Stimulated activated CD4-positive, alpha-beta T cell treated with anti-CD3 and anti-CD28 coated beads, Interleukin-4, amount 100 ng/mL, for 4 hours (primary cell): ENCODE measurements at places on chromosomes 11 and 22.

- DNase-seq, result no peak
Measured at GRCh38 chr11:11747570-11747969, 94.2 kb upstream of the USP47 start.

- no peak for DNase-seq
Measured at GRCh38 chr11:128036556-128037093, 550.7 kb downstream of the ETS1 start.

GRCh38 chr22:44332946-44333345, 20.2 kb upstream of the SHISAL1 start:
- DNase-seq, result no peak

DNA sequence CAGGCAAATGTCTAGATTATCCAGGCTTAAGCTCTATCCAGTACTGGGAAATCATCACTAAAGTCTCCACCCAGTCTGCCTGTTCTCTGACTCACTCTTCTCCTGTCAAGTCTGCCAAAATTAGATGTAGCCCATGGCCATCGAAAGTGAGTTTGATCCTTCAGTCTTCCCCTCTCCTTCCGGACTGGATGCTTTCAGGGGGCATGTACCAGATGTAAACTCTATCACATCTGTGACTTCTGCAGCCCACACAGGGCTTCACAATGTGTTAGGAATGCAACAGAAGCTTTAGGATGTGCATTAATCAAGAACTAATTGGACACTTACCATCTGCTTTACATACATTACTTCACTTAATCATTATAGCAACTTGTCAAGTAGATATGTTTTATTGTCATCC, 12.3 kb downstream of the ME3 start:
- no peak for DNase-seq

- no peak for DNase-seq
Measured at GRCh38 chr11:113689768-113690618, 16.1 kb downstream of the TMPRSS5 start.

DNA sequence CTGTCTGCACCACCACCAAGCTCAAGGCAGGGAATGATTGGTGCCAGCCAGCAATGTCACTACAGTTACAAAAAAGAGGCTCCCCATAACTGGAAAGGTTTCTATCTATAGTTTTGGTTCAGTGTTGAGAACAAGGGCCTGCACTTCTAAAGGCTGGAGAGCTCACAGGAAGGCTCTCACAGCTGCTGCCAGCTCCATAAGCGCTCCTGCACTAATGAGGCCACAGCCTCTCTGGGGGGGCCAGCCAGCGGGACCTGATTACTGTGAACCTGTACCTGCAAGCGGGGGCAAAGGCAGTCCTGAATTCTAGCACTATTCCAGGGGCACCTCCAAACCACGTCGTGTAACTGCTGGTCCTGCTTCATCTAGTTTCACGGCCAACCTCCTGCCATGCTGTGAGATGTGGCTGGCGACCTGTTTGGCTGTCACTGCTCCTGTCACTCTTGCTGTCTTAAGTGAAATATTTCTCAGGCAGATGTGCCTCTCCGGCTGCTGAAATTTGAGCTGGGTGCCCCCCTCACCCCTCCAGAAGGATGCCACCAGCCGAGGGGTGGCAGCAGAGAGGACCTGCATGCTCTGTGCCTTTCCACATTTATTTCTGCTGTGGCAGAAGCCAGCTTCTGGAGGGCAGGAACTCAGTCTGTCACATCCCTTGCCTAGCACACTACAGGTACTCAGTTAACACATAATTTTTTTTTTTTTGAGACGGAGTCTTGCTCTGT, 53.3 kb upstream of the ARFGAP3 start:
- DNase-seq, result no peak

DNA sequence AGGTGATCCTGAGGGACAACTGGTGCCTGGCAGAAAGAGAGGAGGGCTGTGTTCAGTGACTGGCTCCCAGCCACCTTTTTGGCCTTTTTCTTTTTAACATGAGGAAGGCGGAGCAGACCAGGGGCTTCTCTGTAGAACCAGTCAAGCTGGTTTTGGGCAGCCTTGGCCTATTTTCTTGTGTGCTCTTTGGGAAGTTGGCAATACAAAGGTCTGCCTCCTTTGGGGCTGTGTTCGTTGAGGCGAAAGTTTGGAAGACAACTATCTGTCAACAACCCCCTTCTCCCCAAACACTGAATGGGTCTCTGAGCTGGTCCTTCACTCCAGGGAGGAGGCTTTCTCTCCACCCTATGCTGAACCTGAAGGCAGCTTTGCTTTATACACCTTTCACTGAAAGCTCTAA, 8.5 kb downstream of the MARK2 start:
- no peak for DNase-seq

- no peak for DNase-seq
Measured at GRCh38 chr11:94199136-94200130, 70.8 kb downstream of the PANX1 start.

DNA sequence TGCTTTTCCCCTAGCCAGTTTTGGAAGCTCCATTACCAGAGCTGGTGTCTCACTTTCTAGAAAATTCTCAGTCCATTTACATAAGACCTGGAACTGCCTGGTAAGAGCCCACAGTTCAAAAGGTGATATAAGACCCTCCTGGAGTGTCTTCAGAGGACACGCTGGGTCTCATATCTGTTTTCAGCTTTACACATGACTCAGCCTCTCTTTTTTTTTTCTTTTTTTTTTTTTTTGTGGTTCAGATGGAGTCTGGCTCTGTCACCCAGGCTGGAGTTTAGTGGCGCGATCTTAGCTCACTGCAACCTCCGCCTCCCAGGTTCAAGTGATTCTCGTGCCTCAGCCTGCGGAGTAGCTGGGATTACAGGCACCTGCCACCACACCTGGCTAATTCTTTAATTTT, 30.7 kb downstream of the WEE1 start:
- no peak for DNase-seq

GRCh38 chr22:43152357-43153071, 1.2 kb downstream of the TSPO start:
- peak; percentile 54 for DNase-seq

DNA sequence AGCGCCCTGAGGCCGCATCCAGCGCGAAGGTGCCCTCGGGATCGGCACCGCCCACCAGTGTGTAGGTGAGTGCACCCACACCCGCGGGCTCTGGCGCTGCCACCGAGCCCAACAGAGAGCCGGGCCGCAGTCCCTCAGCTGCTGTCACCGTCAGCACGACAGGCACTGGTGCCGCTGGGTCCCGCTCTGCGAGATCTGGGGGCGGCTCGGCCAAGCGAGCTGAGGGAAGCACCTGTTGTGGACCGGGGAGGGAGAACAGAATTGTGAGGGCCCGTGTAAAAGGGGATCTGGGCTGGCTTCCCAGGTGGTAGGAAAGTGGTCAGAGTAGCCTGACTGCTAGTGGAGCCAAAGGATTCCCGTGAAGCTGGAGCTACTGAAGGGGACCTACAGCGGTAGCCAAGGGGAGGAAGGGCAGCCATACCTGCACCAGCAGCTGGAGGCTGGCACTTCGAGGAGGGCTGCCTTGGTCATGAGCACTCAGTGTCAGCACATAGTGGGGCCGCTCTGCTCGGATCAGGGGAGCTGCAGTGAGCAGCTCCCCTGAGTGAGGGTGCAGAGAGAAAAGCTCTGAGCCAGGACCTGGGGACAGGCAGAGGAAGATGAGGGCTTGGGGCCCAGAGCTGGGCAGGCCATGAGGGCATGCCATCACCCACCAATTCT, 11.5 kb upstream of the TPP1 start:
- no peak for DNase-seq

GRCh38 chr22:30717952-30718351, 23.3 kb downstream of the OSBP2 start:
- DNase-seq, result no peak

- no peak for DNase-seq
Measured at GRCh38 chr22:49396817-49397216, 430.9 kb downstream of the BRD1 start.
